NCI-H1436 treated with DMSO at 0.1 percent for 48 hours (cell line): ENCODE measurements at places on chromosomes 2 and 18.

GRCh38 chr2:57376985-57377384, 669.6 kb upstream of the VRK2 start:
- DNase-seq = no peak

DNA sequence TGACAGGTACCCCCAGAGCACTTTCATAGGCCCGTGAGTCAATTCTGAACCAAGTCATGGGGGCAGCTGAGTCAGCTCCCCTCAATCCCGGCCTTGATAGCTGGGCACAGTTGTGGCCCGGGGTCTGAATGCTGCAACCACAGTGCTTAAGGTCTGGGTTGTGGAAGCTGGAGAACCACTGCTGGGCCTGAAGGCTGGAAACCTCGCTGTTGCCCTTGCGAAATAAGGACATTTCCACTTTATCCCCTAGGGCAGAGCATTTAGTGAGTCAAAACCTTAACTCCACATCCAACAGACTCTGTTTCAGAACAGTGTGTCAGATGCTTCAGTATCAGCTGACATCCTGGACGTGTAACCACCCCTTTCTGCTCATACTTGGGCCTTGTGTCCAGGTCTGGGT, 58.6 kb downstream of the SP110 start:
- no peak for DNase-seq

- no peak for DNase-seq
Measured at GRCh38 chr18:906416-907114, 1.9 kb downstream of the ADCYAP1 start.

- no peak for DNase-seq
Measured at GRCh38 chr2:26922405-26923188, 47.8 kb upstream of the MAPRE3 start.

GRCh38 chr2:118495290-118495689, 352.2 kb downstream of the EN1 start:
- DNase-seq = no peak

GRCh38 chr2:214740867-214741395, 68.6 kb downstream of the BARD1 start:
- DNase-seq = no peak

- DNase-seq = no peak
Measured at GRCh38 chr2:113842919-113843736, 46.8 kb upstream of the ACTR3 start.

GRCh38 chr18:79924814-79925731, 26.4 kb downstream of the SLC66A2 start:
- no peak for DNase-seq

- no peak for DNase-seq
Measured at GRCh38 chr18:50898919-50899318, 20.0 kb downstream of the ME2 start.

GRCh38 chr2:143705108-143705707, 576.0 kb downstream of the ARHGAP15 start:
- no peak for DNase-seq

GRCh38 chr2:137969418-137969765, 5.1 kb downstream of the HNMT start:
- DNase-seq = no peak

- DNase-seq = no peak
Measured at GRCh38 chr2:136013136-136013685, 27.8 kb upstream of the DARS1 start.

GRCh38 chr2:207044379-207045362, 105.4 kb downstream of the CPO start:
- DNase-seq = peak; percentile 26

- DNase-seq = no peak
Measured at GRCh38 chr2:33190393-33190937, 243.7 kb downstream of the LTBP1 start.

DNA sequence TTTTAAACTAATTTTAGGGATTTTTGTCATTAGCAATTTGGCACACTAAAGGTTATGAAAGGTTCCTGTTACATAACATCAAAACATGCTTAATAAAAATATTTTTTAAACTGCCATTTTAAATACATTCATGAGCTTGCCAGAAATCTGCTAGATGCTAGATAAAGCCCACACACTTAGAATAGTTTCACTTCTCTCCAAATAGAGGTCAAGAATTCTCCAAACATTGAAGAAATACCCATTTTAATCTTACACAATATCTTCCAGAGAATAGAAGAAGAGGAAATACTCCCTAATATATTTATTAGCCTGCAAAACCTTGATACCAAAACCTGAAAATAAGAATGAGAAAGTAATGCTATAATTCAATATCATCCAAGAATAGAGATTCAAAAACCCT, 247.5 kb downstream of the PTH2R start:
- DNase-seq = no peak

- DNase-seq = no peak
Measured at GRCh38 chr2:226601881-226602662, 197.5 kb downstream of the IRS1 start.

GRCh38 chr2:136439064-136439676, 321.2 kb upstream of the CXCR4 start:
- DNase-seq = no peak

DNA sequence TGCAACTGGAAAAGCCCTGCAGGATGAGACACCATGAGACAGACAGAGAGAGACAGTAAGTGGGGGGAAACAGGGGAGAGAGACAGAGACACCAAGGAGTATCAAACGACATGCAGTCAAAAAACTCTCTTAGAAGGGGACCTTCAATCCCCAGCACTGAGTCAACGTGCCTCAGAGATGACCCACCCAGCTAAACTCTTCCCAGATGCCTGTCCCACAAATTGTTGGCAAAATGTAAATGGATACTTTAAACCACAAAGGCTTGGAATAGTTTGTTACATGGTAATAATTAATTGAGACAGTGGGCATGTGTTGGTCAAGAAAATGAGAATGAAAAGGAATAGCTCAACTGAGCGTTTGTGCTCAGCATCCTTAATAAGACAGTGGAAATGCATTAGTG, 98.3 kb downstream of the GRB14 start:
- DNase-seq = no peak

- no peak for DNase-seq
Measured at GRCh38 chr18:49934457-49934856, 121.1 kb upstream of the ACAA2 start.

- no peak for DNase-seq
Measured at GRCh38 chr2:112243233-112243632, 11.6 kb downstream of the ZC3H8 start.

DNA sequence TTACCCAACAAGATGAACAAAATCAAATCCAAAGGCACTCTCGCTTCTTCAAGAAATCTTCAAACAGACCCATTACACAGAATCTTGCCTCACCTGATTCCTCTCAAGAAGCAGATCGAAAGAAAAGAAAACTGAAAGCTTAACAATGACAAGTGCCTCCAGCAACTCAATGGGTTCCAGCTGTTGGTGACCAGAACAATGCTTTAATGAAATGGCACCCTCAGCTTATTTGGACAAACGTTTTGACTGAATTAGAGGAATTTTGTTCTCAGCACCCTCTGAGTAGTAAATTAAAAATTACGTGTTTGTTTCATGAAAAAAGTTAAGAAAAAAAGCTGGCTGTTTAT, 211.0 kb downstream of the ZNF521 start:
- no peak for DNase-seq

DNA sequence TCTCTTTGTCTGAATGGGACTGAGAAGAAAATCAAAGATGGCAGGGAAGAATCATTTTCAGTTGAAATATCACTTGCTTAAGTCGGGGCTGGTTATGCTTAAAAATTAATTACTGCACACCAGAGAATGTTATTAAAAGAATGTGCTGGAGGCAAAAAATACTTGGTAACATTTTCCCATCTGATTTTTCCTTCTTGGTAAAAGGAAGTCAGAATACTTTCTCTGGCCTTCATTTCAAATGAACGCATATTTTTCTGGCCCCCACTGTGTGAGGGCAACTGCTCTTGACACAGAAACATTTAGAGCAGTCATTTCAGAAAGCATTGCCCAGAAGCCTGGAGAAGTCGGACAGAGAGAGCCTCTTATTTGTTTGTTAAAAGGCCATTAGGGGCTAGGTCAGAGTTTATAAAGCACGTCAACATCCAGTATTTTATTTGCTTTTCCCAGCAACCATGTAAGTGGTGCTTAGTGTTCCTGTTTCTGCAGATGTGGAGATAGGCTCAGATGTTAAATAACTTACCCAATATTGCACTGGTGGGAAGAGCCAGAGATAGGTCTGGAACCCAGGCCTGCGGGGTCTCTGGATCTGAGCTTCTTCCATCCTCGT, 32.9 kb upstream of the LYPD6B start:
- no peak for DNase-seq

DNA sequence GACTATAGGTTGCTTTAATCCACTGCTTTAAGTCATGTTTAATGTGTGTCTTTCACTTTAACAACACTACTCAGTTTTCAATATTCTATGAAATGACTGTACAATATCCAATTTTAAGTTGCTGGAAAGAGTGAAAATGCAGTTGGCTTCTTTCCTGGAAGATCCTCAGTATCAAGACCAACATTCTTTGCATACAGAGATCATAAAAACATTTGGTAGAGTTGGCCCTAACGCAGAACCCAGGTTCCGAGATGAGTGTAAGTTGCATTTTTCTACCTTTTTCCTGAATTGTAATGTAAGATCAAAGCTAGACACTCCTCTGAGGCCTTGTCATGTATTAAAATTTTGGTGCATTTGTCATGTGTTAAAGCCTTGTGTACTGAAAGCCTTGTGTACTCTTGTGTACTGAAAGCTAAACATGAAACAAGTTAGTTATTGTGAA, 42.9 kb upstream of the TNFRSF11A start:
- DNase-seq = no peak

DNA sequence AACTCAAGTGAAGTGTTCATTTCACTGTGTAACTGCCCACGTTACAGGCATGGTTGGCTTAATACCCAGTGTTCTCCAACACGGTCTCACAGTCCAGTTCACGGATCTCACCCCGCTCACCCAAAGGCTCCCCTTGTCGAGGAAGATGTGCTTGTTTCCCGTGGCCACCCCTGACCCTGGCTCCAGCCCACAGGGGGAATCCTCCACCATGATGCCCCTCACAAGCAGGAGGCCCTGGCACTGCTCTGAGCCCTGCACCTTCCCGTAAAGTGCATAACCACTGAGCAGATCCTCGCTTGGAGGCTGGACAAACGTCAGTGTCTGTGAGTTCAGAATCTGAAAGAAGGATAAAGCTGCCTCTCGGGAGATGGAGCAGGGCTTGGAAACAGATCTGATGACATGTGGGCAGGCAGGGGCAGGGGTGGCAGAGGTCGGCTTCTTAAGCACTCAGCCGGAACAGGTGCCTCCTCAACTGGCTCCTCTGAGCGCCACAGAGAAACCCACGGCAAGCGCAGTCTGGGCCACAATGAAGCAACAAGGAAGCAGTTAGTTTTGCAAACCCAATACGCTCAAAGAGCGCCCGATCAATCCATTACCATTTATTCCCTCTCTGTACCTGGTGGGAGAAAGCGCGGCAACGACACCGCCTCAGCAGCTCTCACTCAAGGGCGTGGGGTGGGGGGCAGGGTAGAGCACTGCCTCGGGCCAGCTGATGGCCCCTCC, 17.6 kb downstream of the HDAC4 start:
- no peak for DNase-seq

DNA sequence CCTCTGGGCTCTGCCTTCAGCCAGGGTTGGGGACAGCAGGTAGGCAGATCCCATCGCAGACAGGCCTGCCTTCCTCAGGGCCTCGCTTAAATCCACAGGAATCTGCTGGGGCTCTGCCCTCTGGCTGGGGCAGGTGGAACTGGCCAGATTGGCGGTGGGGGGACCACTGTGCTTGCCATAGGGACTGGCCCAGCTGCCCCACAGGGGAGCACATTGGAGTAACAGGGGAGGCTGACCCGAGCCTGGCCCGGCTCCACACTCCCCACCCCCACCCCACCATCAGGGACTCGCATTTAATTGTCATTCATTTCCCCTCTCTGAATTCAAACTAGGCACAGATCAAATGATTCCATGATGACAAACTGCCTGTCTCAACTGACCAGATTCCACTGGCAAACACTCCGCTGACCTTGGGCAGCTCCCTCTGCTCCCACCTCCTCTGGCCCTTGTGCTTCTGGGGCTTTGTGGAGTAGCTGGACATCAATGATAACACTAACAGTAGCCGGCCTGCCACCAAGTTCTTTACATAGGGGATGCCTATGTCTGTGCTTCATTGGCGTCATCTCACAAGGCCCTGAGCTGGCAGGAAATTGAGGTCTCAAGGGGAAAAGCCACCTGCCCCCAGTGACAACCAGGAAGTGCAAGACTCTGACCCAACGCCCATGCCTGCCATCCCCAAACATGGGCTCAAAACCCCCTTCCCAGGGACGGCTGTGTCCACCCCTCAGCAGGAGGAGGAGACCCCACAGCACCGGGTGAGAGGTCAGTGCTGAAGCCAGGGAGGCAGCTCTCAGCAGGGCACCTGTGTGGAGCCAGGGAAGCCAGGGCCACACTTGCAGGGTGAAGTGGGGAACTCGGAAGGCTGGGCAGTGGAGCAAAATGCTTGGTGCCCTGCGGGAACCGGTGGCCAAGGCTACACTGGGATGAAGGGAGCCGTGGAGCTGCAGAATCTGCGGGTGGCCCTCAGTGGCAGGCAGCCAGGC, 2.1 kb upstream of the B3GNT7 start:
- no peak for DNase-seq

- no peak for DNase-seq
Measured at GRCh38 chr2:5235701-5236100, 456.5 kb upstream of the SOX11 start.

GRCh38 chr18:79403723-79404566, 8.2 kb downstream of the NFATC1 start:
- no peak for DNase-seq

- DNase-seq = no peak
Measured at GRCh38 chr2:11708106-11708505, 38.1 kb upstream of the NTSR2 start.

GRCh38 chr18:23412351-23412964, 40.6 kb upstream of the RIOK3 start:
- no peak for DNase-seq

GRCh38 chr2:85852937-85853498, 35.8 kb downstream of the ST3GAL5 start:
- no peak for DNase-seq

DNA sequence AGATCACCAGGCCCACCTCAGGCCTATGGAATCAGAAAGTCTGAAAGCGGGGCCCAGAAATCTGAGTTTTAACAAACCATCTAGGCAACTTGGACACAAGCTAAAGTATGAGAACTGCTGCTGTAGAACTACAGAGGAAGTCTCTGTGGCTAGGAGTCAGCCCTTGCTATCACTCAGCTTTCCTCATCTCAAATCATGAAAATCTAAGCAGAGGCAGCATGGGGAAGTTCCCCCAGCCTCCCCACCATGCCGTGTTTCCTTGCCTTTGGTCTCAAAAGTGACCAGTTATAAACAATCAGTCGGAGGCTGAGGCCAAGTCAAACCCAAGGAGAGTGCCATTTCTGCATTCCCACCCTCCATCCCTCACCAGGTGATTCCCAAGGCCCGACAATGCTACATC, 404.7 kb downstream of the BCL11A start:
- no peak for DNase-seq
